Activated CD4-positive, CD25-positive, alpha-beta regulatory T cell treated with anti-CD3 and anti-CD28 coated beads, Interleukin-2, amount 50 U/mL, for 72 hours (primary cell): ENCODE measurements at places on chromosomes 6 and 20.

DNA sequence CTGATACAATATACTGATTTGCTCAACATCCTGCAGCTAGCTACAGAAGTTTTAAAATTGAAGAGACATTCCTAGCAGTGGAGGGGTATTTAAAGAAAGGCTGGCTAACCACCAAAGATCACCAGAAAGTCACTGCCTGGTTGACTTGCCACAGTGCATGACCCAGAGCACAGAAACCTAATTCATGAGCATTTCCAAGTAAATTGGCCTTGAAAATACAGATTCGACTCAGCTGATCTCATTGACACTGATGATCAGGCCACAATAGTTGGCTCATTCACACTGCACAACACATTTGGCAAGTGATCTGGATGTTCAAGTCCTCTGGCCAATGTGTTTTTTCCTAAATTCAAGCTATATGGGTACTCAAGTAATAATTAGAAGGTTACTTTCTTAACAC, 13.3 kb upstream of the TDRD6 start:
- no peak for DNase-seq

- DNase-seq, result no peak
Measured at GRCh38 chr20:52275181-52275691, 83.7 kb upstream of the ZFP64 start.

GRCh38 chr6:65231616-65232015, 475.4 kb downstream of the EYS start:
- no peak for DNase-seq

GRCh38 chr6:151288712-151289398, 49.1 kb downstream of the AKAP12 start:
- no peak for DNase-seq

DNA sequence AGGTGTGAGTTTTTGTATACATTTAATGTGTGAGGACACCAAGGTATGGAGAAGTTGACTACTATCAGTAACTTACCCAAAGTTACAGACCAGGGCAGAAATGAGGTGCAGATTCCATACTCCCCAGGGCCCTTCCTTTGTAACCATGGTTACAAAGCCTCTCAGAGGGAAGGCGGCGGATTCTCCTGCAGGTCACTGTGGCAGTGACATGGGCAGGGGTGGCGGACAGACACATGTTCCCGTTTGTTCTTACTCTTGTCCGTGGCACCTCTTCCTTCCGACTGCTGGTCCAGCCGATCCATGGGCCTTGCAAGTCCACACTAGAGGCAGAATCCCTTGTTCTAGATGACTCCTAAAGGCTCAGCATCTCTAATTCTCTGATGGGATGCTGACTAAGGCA, 43.0 kb downstream of the PDYN start:
- no peak for DNase-seq

GRCh38 chr6:29597184-29597583, 12.3 kb downstream of the OR2H2 start:
- DNase-seq, result no peak

GRCh38 chr20:23774081-23774480, 23.3 kb upstream of the CST1 start:
- DNase-seq, result no peak

GRCh38 chr6:163688739-163689362, 274.3 kb downstream of the QKI start:
- no peak for DNase-seq

GRCh38 chr20:8790442-8791074, 278.3 kb upstream of the PLCB4 start:
- DNase-seq, result no peak
